Large intestine (tissue), 12 donors: ENCODE measurements at places on chromosomes 2 and 18. TPM values are rescaled to one million over a fixed set of nuclear protein-coding genes. Genes with fewer than 3 reads are reported as not detected.

The SLC9A4 gene
- 0.04 TPM for polyA plus RNA-seq

The PTPRN gene
- 9.2 TPM for polyA plus RNA-seq

The LYG2 gene
- 0.16 TPM for polyA plus RNA-seq

The ASTL gene
- 0.04 TPM for polyA plus RNA-seq

The SLC14A1 gene
- 1.3 TPM for polyA plus RNA-seq

The LRP2 gene
- 4.4 TPM for polyA plus RNA-seq

The ACVR1C gene
- polyA plus RNA-seq = 25.6 TPM

GRCh38 chr2:238415893-238416292 is 10.8 kb upstream of the ASB1 start:
- no peak for DNase-seq

- DNase-seq = peak; percentile 57
Observed at GRCh38 chr2:207311316-207312005, 145.7 kb upstream of the KLF7 start.

- DNase-seq = no peak
Observed at GRCh38 chr2:20106746-20107145, 55.3 kb upstream of the LAPTM4A start.

DNA sequence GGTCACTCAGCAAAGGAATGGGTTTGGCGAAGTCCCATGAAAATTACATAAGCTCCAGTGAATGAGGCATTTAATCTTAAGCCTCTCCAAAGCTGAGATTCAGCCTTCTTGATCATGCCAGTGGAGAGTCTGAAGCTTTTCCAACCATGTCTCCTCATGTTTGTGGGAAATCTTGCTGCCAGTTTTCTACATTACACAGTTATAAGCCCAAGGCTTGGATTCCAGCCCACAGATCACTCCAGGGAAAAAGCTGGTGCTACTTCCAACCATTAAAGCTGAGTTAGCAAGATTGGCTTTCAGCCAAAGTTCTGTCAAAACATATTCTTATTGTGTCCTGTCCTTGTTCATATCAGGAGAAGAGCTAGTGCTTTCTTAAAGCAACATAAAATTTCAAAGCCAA is 293.8 kb downstream of the LRRTM4 start:
- peak; percentile 1 for DNase-seq

- no peak for DNase-seq
Observed at GRCh38 chr2:144471305-144472045, 48.4 kb downstream of the ZEB2 start.

- DNase-seq = no peak
Observed at GRCh38 chr2:239831001-239831731, 194.0 kb downstream of the NDUFA10 start.

DNA sequence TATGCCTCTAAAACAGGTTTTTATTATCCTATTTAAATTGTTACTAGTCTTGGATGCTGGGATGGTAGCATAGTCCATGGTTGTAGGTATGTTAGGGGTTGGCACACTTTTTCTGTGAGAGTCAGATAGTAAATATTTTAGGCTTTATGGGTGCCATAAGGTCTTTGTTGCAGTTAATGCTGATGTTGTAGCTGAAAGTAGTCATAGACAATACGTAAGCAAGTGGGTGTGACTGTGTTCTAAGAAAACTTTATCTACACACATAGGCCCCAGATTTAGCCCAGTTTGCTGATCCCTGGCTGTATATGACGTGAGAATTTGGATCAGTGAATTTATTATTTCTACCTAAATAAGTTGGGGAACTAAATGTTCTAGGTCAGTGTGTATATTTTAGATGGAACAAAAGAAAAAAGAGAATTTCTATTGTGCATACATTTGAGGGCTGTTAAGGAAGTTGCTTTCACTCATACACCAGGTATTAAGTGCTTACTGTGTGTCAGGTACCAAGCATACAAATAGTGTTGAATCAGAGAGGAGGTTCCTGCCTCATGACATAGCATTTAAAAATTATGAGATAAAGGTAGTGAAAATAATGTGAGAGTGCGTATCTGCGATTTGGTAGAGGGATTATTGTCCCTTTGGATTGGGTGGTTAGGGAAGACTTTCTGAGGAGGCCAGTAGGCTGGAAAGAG is 39.4 kb downstream of the AGFG1 start:
- no peak for DNase-seq

DNA sequence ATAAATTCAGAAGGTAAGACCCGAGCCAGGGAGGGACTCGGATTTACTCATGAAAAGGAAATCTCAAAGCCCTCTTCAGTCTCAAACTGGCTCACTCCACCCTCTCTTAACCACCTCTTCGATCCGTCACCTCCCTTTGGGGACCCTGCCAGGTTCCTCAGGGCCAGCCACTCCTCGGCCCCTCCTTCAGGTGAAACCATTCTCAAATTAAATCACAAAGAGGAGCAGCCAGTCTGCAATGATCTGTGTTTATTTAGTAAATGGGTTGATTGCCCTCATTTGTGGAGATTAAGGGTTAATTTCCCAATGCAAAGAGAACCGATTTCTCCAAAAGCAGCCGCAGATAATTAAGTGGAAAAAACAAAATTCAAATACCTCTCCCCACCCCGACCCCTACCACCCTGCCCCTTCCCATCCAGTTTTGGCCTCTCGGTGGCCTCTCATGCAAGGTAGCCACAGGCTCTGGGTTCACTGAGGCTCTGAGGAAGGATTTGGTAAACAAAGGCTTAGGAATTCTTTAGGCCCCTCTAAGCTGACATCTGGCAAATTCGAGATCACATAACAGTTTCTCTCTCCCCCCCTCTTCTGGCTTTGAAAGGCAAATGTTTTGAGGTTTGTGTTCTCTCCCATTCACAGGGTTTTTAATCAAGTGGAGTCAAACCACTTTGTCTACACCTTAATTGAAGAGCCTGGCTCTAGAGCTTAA is 10.3 kb upstream of the FZD7 start:
- no peak for DNase-seq

GRCh38 chr2:240992572-240993291 is 5.7 kb upstream of the SNED1 start:
- no peak for DNase-seq

- DNase-seq = no peak
Observed at GRCh38 chr2:214504599-214505376, 93.9 kb downstream of the VWC2L start.

GRCh38 chr2:160334028-160334741 is 134.1 kb upstream of the ITGB6 start:
- no peak for DNase-seq

GRCh38 chr2:237458519-237458918 is 28.5 kb upstream of the MLPH start:
- DNase-seq = no peak

DNA sequence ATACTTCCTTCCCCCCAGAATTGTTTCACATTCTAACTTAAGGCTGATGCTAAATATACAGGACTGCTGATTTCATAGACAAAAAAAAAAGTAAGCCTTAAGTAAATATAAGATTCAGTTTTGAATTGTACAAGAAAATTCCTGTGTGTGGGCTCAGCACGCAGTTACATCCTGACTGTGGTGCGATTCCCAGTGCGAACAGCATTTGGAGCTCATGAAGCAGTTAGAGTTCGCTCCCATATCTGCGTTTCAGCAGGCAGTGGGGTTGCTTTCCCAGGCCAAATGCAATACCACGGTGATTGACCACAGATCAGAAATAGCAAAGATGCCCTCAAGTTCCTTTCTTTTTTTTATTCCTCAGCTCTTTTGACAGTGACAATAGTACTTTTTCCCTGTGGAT is 75.6 kb downstream of the SATB2 start:
- DNase-seq = no peak

DNA sequence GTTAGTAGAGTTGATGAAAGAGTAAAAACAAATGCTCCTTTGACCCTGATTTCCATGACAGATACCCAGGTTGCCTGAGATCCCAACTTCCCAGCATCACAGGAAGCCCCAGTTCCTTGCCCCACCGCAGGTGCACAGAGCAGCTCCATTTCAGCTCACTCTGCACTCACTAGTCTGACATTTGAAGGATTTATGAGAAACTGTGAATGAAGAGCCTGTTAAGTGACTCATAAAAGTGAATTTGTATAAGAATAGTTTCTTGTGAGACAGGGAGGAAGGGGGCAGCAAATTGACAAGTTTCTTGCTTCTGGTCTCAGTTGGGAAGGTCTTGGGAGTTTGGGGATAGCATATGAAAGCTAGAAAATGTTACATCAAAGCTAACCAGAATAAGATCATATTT is 248.7 kb upstream of the ATP5MC3 start:
- no peak for DNase-seq

GRCh38 chr2:109126501-109126860 is 2.5 kb upstream of the SH3RF3 start:
- DNase-seq = no peak

DNA sequence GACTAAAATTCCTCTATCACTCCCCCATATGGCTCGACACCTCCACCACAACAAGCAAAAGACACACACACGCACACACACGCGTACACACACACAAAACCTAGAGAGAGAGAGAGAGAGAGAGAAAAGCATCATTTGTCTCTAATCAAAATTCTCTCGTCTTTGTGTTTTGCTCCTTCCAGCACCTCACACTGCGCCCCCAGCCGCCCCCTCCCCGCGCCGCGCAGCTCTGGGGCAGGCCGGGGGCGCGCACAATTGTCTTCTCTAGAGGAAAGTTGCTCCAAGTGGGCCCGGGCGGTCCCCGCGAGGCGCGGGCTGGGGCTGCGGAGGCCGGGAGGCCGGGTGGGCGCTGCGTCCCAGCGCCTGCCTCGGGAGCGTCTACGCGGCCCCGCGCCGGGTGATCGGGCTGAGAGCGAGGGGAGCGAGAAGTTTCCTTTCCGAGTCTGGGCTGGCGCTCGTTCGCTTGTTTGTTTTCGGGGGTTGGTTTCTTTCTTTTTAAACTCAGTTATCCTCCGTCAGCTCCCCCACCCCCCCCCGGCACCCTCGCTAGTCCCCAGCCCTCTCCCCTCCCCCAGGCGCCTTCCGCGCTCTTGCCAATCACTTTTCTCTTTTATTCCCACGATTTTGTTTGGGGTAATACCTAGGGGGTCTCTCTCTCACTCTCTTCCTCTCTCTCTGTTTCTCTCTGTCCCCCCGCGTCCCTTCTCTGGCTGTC is 4.1 kb downstream of the ZEB2 start:
- DNase-seq = peak; percentile 32

DNA sequence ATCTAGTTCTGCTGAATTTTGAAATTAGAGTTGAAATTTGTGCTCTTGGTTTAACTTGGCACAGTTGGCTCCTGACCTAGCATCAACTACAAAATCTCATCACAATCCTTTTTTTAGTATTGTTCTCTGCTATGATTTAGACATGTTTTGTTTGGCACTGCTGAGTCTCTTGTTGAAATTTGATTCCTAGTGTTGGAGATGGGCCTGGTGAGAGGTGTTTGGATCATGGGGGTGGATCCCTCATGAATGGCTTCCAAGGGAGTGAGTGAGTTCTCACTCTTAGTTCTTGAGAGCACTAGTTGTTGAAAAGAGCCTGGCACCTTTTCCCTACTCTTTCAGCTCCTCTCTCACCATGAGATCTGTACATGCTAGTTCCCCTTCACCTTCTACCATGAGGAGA is 605.6 kb upstream of the SLC39A10 start:
- DNase-seq = no peak

DNA sequence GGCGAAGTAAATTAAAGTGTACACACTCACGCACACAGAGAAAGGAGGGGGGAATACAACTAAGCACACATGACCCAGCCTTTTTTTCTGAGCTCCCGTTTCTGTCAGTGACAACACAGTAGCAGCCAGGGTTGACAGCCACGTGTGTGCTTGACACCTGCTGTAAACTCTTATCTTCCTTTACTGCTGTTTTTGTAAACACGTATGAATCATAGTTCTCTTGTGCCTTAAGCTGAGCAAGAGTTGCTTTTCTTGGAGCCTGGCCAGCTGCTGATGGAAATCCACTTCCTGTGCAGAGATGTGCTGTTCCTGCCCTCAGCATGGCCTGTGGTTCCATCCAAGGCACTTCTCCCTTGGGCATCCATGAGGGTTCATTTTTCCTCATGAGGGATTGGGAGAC is 561.9 kb downstream of the GALR1 start:
- DNase-seq = peak; percentile 3

- no peak for DNase-seq
Observed at GRCh38 chr2:188028739-188029138, 262.9 kb upstream of the GULP1 start.

DNA sequence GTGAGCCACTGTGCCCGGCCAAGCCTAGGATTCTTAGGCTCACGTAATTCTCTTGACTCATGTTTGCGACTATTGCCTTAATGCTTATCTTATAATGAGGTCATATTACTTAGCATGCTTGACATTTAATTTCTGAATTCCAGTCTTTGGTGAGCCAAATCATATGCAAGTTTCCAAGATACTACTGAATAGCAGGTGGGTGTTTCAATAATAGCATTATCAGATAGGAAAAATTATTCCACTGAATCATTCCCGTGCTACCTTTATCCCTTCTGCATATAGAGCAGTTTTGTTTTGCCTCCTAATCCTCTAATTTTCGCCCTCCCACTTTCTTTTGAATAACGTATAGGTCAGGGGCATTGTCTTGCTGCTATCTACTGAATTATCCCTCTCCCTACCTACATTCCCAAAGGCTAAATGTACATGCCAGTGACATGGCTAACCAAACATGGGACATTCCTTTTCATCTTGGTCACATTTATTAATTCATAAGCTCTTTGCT is 4.9 kb downstream of the DAW1 start:
- no peak for DNase-seq

- no peak for DNase-seq
Observed at GRCh38 chr18:568731-569130, 11.4 kb upstream of the CETN1 start.
